ENCODE measurements at places on chromosomes 1 and 21. TPM values are rescaled to one million over a fixed set of nuclear protein-coding genes. Genes with fewer than 3 reads are reported as not detected.

GRCh38 chr1:12202190-12202497 lies 27.7 kb upstream of the VPS13D start:
- DNase-seq: no peak

DNA sequence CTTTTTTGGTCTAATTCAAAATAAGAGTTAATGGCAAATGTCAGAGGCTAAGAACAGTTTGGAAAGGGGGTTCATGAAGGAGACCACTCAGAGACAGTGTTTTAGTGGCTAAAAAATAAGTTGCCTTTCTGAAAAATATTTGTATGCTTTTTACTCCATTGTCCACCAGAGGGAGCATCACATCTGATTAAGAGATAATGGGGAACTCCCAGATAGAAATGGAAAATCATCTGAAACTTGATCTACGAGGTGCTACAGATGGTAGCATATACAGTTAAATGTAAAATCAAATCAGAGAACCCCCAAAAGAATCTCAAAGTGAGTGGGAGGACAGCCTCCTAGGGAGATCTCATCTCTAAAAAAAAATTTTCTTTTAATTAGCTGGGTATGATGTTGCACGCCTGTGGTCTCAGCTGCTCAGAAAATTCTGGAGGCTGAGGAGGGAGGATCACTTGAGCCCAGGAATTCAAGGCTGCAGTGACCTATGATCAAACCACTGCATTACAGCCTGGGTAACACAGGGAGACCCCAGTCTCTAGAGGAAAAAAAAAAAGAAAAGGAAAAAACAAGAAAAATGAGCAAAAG lies 9.7 kb downstream of the SMYD3 start:
- DNase-seq: peak; percentile 83

- no peak for DNase-seq
These were observed 18.9 kb downstream of the KPNA6 start for GRCh38 chr1:32126770-32127169.

CLCA2 gene
- not detected for total RNA-seq

DNA sequence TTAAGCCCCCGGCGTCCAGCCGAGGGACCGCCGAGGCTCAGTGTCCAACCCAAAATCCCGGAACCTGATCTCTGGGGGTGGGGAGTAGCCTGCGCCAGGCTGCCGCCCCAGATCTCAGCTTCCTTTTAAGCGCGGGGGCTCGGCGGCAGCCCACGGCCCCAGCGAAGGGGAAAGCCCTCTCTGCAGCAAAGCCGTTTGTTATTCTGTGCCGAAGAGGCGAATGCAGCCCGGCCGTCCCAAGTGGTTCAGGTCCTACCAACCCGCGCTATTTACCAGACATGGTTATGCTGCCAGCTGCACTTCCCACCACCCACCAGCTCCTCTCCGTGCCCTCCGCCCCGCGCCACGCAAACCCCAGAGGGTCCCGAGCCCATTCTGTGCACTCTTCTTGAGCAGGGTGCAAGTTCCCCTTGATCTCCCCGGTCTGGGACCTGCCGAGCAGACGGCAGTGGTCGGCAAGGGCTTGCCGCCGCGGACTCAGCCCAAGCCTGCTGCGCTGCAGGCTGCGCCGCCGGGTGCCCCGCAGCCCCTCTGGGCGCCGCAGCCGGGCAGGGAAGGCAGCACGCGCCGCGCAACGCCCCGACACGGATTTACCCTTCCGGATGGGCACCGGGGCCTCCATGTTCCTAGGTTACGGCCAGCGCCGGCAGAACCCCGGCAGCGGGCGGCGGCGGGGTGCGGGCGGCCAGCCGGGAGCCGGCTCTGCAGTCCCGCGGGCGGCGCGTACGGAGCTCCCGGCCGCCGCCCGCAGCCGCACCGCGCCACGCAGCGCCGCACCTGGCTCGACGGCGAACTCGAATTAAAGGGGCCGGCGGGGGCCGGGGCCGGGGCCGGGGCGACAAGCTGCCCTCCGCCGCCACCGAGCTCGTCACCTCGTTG lies 738 bp upstream of the KCNA2 start:
- DNase-seq: no peak

ANGPTL7 gene
- total RNA-seq: not detected

PADI3 gene
- not detected for total RNA-seq

DNA sequence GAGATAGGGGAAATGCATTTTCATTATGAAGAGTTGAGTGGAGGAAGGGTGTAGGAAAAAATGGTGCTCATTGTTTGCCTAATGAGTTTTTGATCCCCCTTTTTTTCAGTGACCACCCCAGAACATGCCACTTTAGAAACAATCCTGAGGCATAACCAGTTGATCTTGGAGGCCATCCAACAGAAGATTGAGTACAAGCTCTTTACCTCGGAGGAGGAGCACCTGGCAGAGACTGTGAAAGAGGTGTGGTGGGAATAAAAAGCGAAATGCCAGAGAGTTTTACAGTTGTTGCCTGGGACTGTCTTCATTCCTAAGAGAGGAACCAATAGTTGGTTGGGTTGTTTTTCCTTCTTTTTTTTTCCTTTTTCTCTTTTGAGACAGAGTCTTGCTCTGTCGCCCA lies 54.3 kb upstream of the EPHA8 start:
- DNase-seq: no peak

GRCh38 chr1:68384872-68385411 lies 64.8 kb downstream of the RPE65 start:
- no peak for DNase-seq

GRCh38 chr1:91777196-91777595 lies 108.8 kb downstream of the TGFBR3 start:
- no peak for DNase-seq

GRCh38 chr1:42430286-42431135 lies 25.3 kb downstream of the ZMYND12 start:
- no peak for DNase-seq

TFF2 gene
- not detected for total RNA-seq

GRCh38 chr1:119279456-119280381 lies 88.9 kb upstream of the HAO2 start:
- no peak for DNase-seq

CHRNB2 gene
- total RNA-seq: 0.42 TPM

- DNase-seq: no peak
These were observed 395.6 kb downstream of the NPHP4 start for GRCh38 chr1:5596651-5597050.

DNA sequence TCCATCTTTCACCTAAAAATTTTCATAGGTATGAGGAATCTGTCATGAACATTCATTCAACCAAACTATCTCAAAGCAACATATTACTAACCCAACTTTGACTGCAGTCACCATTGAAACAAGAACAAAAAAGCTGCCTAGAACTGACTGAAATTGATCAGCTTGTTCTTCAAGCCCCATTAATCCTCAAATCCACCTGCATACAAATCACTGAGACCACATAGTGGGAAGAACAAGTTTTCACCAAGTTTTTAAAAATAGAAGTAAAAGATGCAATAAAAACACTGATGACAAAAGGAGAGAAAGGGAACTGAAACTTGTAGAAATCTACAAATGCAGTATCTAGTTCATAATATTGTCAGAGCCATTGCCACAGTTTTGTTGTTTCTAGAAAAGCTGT lies 6.1 kb downstream of the SORT1 start:
- DNase-seq: peak; percentile 74

- DNase-seq: no peak
These were observed 208.5 kb upstream of the ADGRL2 start for GRCh38 chr1:81592233-81592632.

ZFP69B gene
- total RNA-seq: 26.8 TPM

Data from OCI-LY7 (cell line).